ENCODE measurements at places on chromosomes 12 and 14. TPM values are rescaled to one million over a fixed set of nuclear protein-coding genes. Genes with fewer than 3 reads are reported as not detected.

The MSI1 gene
- total RNA-seq = not detected

The PTHLH gene
- total RNA-seq = 0.33 TPM

The TBX5 gene
- total RNA-seq = 0.12 TPM

The P2RX2 gene
- not detected for total RNA-seq

The DNAJC22 gene
- 2.6 TPM for total RNA-seq

The PTPRQ gene
- 0.50 TPM for total RNA-seq

The REC8 gene
- total RNA-seq = 1.1 TPM

The ATL1 gene
- 10.0 TPM for total RNA-seq

Measured in uterine smooth muscle cell (primary cell).